Hair follicular keratinocyte (primary cell): ENCODE measurements at places on chromosomes 4 and X. TPM values are rescaled to one million over a fixed set of nuclear protein-coding genes. Genes with fewer than 3 reads are reported as not detected.

The UNC5C gene
- total RNA-seq = 0.04 TPM in 1 of 2 replicates, not detected in the other

The KCND1 gene
- 0.23 and 0.47 TPM in 2 replicates for total RNA-seq

The MBTPS2 gene
- total RNA-seq = 5.2 and 6.7 TPM in 2 replicates

The IGFBP7 gene
- total RNA-seq = 384 and 793 TPM in 2 replicates

The ZFP92 gene
- 1.0 and 1.1 TPM in 2 replicates for total RNA-seq

The CFAP97 gene
- 22.9 and 23.1 TPM in 2 replicates for total RNA-seq

The DMP1 gene
- total RNA-seq = not detected in 2 replicates
